BJ (cell line): ENCODE measurements at places on chromosomes 16 and 17.

- DNase-seq, result no peak
Observed at GRCh38 chr17:38703742-38704605, 1.1 kb upstream of the MLLT6 start.

DNA sequence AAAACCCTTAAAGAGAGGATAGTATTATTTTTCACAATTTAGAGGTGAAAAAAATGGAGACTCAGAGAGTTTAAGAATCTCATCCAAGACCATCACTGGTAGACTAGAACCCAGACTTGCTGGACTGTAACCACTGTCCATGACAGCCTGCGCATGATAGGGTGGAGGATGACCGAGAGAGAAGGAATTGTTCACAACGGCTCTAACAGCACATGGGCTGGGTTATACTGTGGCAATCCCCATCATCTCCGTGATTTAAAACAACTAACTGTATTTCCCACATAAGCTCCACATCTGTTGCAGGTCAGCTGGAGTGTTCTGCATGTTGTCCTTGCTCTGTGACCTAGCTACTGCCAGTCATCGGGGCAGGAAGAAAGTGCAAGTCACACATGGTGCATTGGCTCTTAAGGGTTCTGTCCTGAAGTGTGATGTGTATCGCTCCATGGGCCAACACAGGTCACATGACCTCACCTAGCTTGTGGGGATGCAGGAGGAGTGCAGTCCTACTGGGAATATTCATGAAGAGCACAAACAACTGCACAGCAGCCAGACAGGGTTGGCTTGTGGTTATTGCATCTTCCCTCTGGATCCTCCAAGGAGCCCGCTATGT is 131.2 kb upstream of the MPHOSPH6 start:
- no peak for DNase-seq

DNA sequence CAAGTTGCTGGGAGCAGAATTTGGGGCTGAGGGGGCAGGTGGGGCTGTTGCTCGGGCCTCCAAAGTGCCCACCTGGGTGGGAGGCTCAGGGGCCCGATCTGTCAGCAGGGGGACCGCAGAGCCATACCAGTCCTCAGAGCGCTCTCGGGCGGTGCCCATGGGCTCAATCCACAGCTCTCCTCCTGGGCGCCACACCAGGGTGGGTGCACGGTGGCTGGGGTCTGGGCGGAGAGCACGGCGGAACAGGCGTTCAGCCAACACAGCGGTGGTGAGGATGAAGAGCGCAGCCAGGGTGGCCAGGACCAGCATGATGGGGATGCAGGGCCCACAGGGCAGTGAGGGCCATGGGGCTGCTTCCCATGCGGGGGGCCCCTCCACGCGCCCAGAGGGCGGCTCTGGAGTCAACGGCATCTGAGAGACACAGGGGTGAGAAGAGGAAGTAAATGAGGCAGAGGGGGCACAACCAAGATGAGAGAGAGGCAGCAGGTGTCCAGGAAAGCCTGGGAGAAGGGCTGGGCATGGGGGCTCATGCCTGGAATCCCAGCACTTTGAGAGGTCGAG is 1.2 kb downstream of the C16orf54 start:
- no peak for DNase-seq

GRCh38 chr16:56363781-56364565 is 61.4 kb downstream of the AMFR start:
- DNase-seq, result no peak

GRCh38 chr16:79298894-79299799 is 301.4 kb downstream of the MAF start:
- DNase-seq, result no peak

DNA sequence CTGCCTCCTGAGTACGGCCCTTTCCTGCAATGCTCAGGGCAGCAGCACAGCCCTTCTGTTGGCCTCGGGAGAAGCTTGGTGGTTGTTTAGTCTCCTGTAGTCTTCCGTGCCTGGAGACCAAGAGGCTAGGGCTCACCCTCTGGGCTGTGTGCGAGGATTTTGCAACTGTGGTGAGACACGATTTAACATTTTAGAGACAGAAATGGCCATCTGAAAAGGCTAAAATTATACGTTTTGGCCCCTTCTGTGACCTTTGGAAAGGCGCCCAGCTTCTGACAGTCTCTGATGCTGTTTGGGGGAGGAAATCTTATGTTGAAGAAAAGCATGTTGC is 33.1 kb downstream of the FOXL1 start:
- DNase-seq, result no peak

GRCh38 chr16:69404275-69404805 is 18.5 kb upstream of the TERF2 start:
- DNase-seq, result no peak

- no peak for DNase-seq
Observed at GRCh38 chr17:59397316-59398073, 66.0 kb downstream of the YPEL2 start.

GRCh38 chr17:76239538-76240274 is 587 bp downstream of the RNF157 start:
- no peak for DNase-seq

- DNase-seq, result no peak
Observed at GRCh38 chr17:79620207-79621038, 9.6 kb upstream of the RBFOX3 start.
